ENCODE measurements at places on chromosomes 16 and 17.

DNA sequence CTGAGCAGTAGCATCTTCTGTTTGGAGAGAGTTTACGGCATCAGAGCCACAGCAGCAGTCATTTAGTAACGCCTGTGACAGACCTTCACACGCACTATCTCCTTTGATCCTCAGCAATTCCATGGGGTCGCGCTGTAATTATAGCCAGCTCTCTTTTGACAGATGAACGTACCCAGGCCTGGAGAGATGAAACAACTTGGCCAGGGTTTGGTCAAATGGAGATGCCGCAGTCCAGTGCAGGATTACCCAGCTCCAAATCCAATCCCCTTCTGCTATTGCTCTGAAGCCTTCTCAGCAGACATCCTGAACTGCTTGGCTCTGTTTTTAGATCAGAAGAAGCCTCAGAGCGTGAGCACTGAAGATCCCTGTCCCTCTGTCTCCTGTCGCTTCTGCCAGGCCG is 83.9 kb downstream of the SOX9 start:
- no peak for DNase-seq

DNA sequence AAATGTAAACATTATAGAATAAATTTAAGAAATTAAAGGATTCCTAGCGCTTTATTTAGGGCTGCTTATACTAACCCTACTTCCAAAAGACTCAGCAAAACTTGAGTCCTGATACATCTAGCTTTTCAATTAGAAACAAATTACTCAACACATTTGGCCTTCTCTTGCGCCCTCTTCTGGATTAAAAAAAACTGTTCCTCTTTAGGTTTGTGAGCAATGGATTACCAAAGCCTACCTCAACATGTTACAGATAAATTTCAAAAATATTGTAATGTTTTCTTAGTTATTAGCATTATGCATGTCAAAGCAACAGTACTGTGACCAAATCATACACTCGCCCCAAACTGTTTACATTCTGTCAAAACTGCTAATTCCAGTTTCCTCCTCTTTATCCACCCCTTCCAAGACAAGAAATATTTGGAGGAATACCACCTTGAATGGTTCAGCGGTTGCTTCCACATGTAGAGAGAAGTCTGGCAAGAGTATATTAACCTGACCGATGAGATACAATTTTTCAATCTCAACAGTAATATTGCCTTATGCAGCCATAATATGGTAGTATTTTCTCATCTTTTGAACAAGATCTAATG is 2.7 kb downstream of the NUFIP2 start:
- no peak for DNase-seq

- DNase-seq, result no peak
Measured at GRCh38 chr16:83220066-83220465, 587.7 kb upstream of the HSBP1 start.

- DNase-seq, result no peak
Measured at GRCh38 chr17:44959821-44960531, 8.1 kb downstream of the C1QL1 start.

DNA sequence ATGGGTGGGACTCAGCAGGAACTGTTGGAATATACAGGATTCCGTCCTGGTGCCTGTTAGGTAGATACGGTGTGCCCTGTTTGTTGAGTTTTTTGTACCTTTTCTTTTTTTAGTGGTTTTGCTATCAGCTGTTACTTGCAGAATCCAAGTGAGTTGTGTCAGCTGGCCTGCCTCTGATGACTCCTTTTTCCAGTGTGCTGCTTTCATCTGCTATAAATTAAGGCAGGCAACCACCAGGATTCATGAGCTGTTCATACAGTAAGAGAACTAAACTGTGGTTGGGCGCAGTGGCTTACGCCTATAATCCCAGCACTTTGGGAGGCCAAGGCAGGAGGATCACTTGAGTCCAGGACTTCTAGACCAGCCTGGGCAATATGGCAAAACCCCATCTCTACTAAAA is 79.9 kb downstream of the WNT3 start:
- no peak for DNase-seq

GRCh38 chr17:34361478-34362061 is 1.5 kb downstream of the CCL1 start:
- peak; percentile 91 for DNase-seq

- no peak for DNase-seq
Measured at GRCh38 chr16:75062135-75062975, 54.2 kb downstream of the LDHD start.

GRCh38 chr17:29407856-29408255 is 17.7 kb downstream of the TAOK1 start:
- DNase-seq, result no peak
